ENCODE measurements at places on chromosomes 12 and 14. TPM values are rescaled to one million over a fixed set of nuclear protein-coding genes. Genes with fewer than 3 reads are reported as not detected.

DNA sequence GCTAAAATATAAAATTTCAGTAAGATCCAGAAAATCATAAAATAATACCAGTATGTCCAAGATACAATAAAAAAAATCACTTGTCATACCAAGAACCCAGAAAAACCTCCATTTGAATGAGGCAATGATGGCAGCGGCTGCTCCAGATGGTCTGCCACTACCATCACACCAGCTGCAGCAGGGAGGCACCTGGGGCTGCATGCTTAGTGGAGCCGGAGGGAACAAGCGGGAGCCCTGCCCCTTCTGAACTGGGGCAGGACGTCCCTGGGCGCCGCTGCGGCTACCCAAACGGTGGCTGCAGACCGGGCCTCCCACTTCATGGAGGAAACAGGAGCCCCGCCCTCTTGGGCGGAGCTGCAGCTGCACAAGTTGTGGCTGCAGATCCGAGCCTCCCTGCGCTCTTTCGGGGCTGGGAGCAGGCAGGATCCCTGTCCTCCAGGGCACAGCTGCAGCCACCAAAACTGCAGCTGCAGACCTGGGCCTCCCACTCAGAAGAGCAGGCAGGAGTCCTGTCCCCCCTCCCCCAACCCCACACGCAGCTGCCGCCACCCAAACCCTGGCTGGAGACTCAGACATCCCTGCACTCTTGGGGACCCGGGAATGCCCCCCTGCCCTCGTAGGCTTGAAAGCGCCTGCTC lies 36.1 kb upstream of the OR5AU1 start:
- H3K4me1 ChIP-seq, result peaks cover 12% of the 10 kb centered on the region
- peaks cover 18% of the 10 kb centered on the region for H3K27me3 ChIP-seq
- peak overlapping the region; percentile 31 for H3K27ac ChIP-seq

DNA sequence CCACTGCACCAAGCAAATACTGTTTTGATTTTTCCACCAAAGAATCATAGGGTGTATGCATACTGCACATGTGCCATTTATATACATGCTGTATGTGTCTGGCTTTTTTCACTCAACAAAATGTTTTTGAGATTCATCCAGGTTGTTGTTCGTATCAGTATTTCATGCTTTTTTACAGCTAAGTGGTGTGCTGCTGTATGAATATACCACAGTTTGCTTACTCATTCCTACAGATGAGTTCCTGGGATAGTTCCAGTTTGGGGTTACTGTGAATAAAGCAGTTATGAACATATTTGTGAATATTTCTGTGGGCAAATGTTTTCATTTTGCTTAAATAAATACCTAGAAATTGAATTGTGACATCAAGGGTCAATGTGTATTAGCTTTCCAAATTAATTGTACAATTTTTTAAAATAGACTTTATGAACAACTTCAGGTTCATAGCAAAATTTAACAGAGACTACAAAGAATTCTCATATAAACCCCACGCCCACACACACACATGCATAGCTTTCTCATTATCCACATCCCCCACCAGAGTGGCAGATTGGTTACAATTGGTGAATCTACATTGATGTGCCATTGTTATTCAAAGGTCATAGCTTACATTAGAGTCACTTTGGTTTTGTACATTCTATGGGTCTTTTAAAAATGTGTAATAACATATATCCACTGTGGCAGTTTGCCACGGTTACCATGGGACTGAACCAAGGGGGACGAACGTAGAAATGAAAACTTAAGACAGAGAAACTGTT lies 6.9 kb upstream of the KRT6A start:
- H3K4me3 ChIP-seq, result no peak overlapping the region
- no peaks in the 10 kb centered on the region for H3K36me3 ChIP-seq
- DNase-seq, result no peak
- H3K27ac ChIP-seq, result no peak overlapping the region

GRCh38 chr14:26959972-26960660 lies 362.3 kb upstream of the NOVA1 start:
- no peak overlapping the region for H3K4me3 ChIP-seq
- H3K27ac ChIP-seq, result no peak overlapping the region
- DNase-seq, result no peak

DNA sequence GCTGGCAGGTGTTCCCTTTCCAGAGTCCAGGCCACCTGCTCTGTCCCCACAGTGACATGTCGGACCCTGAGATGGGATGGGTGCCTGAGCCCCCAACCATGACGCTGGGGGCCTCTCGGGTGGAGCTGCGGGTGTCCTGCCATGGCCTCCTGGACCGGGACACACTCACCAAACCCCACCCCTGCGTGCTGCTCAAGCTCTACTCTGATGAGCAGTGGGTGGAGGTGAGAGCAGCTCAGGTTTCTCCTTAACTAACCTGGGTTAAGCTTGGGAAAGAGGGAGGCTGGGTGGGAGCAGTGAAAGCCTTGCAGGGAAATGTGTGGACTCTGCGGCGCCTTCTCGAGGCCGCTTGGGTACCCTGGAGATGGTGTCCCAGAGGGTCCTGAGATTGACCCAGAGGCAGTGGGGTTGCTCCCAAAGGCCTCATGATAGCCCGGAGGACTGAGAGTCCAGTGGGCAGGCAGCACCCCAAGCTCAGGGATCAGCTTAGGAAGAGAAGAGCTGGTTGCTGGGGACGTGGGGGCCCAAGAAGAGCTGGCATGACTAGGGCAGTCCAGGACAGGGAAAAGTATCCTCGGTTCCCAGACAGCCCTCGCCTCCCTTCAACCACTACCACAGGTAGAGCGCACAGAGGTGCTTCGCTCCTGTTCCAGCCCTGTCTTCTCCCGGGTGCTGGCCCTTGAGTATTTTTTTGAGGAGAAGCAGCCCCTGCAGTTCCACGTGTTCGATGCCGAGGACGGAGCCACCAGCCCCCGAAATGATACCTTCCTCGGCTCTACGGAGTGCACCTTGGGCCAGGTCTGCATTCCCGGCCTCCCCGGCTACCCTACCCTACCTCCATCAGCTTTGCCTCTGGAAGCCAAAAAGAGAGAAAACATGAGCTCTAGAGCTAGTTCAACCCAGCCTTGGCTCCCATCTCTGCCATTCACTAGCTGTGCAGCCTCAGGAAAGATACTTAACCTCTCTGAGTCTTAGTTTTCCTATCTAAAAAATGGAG lies 1.8 kb downstream of the CPNE6 start:
- no peak overlapping the region for H3K27ac ChIP-seq
- peaks cover 17% of the 10 kb centered on the region for H3K4me1 ChIP-seq
- peaks cover 14% of the 10 kb centered on the region for H3K27me3 ChIP-seq
- no peaks in the 10 kb centered on the region for H3K36me3 ChIP-seq
- no peak overlapping the region for H3K4me3 ChIP-seq
- DNase-seq, result no peak

DNA sequence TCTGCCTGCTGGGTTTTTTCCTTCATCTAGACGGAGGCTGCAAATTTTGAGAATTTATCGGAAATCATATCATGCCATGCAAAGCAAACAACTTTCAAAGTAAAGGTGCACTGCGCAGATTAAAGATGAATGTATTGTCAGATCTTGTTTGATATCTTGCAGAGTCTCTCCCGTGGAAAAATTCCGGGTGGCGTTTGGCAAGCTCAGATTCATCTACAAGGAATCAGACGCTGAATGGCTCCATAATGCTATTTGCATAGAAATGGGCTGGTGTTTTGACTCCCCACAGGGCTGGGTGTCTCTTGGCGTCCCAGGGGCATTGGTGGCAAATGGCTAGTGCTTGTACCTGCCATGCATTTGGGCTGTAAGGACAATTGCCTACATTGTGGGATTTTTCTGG lies 274.0 kb downstream of the VRK1 start:
- H3K27ac ChIP-seq, result no peak overlapping the region
- no peaks in the 10 kb centered on the region for H3K36me3 ChIP-seq
- no peak for DNase-seq
- H3K27me3 ChIP-seq, result no peaks in the 10 kb centered on the region

DNA sequence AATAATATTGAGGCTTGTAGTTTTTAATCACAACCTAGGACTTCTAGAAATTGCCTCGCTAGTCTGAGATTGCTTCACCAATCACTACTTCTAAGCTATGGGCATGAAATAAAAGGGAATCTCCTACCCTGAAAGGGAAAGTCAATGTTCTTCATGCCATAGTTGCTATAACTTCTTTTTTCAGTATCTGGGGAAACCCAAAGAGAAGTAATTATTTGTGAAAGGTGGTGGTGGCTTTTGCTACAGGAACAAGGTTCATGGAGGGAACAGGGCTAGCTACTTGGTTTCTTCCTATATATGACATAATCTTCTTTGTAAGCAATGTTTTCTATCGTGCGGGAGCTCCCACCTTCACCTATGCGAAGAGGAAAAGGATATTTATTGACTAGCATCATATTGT lies 61.6 kb upstream of the DNM1L start:
- no peak overlapping the region for H3K4me3 ChIP-seq
- no peak for DNase-seq
- no peaks in the 10 kb centered on the region for H3K36me3 ChIP-seq
- no peaks in the 10 kb centered on the region for H3K4me1 ChIP-seq

DNA sequence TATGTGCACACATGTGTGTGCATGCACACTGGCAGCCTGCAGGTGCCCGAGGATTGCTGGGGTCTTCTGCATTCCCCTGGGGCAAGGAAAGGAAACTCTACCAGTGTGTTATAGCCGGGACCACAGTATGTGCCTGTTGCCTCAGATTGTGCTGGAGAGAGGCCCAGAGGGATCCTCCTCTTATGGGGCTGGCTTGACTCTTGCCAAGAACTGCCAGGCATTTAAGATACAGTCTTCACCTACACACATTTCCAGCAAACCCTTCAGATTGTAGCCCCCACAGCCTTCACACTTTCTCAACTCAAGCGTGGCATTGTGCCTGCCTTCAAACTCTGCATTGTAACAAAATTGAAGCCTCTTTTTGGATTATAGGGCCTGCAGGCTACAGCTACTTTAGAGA lies 176.7 kb upstream of the DYRK2 start:
- H3K36me3 ChIP-seq, result peaks cover 1% of the 10 kb centered on the region
- DNase-seq, result no peak
- H3K4me3 ChIP-seq, result no peak overlapping the region
- H3K4me1 ChIP-seq, result no peaks in the 10 kb centered on the region
- no peaks in the 10 kb centered on the region for H3K27me3 ChIP-seq
- no peak overlapping the region for H3K27ac ChIP-seq

GRCh38 chr14:103483600-103483999 lies 39.0 kb downstream of the CKB start:
- no peak overlapping the region for H3K27ac ChIP-seq
- no peak overlapping the region for H3K4me3 ChIP-seq
- peaks cover 28% of the 10 kb centered on the region for H3K36me3 ChIP-seq

DNA sequence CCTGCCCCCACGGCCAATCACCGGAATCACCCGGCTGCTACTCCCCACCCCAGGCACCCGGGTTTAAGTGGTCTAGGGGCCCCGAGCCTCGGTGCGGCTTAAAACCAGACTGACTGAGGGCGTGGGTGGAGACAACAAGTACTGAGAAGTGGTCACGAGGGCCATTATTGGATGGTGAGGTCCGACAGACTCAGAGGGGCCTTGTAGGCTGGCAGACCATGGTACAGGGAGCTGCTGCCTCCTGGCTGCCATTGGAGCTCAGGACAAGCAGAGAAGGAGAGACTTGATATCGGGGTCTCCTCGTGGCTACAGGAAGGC lies 54.1 kb downstream of the FBRSL1 start:
- H3K36me3 ChIP-seq, result no peaks in the 10 kb centered on the region
- DNase-seq, result no peak
- no peak overlapping the region for H3K27ac ChIP-seq
- peaks cover 4% of the 10 kb centered on the region for H3K4me1 ChIP-seq
- no peaks in the 10 kb centered on the region for H3K27me3 ChIP-seq

GRCh38 chr12:153080-153746 lies 60.7 kb downstream of the SLC6A12 start:
- no peak overlapping the region for H3K4me3 ChIP-seq
- H3K27ac ChIP-seq, result no peak overlapping the region
- no peaks in the 10 kb centered on the region for H3K36me3 ChIP-seq
- peak; percentile 52 for DNase-seq
- H3K4me1 ChIP-seq, result no peaks in the 10 kb centered on the region

Gene CCDC38
- total RNA-seq, result not detected

Gene TDRD9
- 0.13 TPM for total RNA-seq

Gene P2RX7
- 47.0 TPM for total RNA-seq

Gene ATXN7L3B
- total RNA-seq, result 24.6 TPM

Gene SPX
- 0.88 TPM for total RNA-seq

Gene COX8C
- total RNA-seq, result not detected

Gene CCDC197
- total RNA-seq, result 0.45 TPM

Gene SLC4A8
- total RNA-seq, result 5.2 TPM

Gene SYNDIG1L
- total RNA-seq, result not detected

Gene SLC6A15
- not detected for total RNA-seq
